Right ventricle myocardium superior (tissue), 1 donor: ENCODE measurements at places on chromosomes 13 and 19. TPM values are rescaled to one million over a fixed set of nuclear protein-coding genes. Genes with fewer than 3 reads are reported as not detected.

Gene ANGPTL8
- 0.40 TPM for total RNA-seq

Gene TINCR
- total RNA-seq: not detected

Gene SYDE1
- 15.9 TPM for total RNA-seq

Gene CDC42EP5
- 11.6 TPM for total RNA-seq

Gene TUBA3C
- 0.27 TPM for total RNA-seq

Gene SIX5
- 22.0 TPM for total RNA-seq

Gene SIGLECL1
- total RNA-seq: not detected

Gene ZNF69
- total RNA-seq: 4.7 TPM

Gene TMEM255B
- 6.9 TPM for total RNA-seq

Gene HCST
- 4.1 TPM for total RNA-seq

Gene KLK10
- total RNA-seq: not detected

Gene EDNRB
- total RNA-seq: 26.0 TPM

Gene C19orf67
- not detected for total RNA-seq

Gene SMIM44
- not detected for total RNA-seq
